ENCODE measurements at places on chromosomes 12 and 14.

DNA sequence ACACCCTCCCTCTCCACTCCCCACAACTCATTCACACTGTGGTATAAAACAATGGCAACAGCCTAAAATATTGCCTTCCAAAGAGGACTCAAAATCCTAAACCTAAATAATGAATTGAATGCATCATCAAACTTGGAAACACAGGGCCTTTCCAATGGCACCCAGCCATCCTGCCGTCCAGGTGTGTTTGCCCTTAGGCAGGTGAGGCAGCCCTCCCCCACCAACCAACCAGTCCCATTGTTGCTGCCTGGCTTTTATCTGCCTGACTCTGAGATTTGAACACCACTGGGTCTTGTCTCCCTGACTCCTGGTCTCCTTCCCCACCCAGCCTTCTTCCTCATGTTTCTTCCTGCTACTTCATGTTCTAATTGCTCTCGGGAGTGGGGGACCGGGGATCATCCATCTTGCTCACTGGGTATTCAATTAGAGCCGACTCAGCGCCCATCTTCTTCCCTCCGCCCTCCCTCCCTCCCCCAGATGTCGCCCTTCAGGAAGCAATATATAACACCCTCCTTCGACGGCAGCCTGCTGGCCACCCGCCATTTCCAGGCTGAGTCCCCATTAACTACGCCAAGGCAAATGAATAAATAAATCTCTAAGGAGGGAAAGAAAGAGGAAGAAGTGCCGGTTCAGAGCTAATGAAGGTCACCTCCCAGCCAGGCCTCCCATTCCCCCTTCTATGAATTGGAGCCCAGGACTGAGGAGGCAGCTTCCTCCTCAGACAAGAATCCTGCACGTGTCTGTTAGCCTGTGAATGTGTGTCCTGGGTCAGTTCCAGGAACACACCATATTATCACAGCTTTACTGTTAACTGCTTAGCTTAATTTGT lies 36.3 kb upstream of the NTF3 start:
- peak; percentile 87 for DNase-seq

- no peak for DNase-seq
Measured at GRCh38 chr14:53532853-53533252, 379.7 kb upstream of the DDHD1 start.

GRCh38 chr14:103512701-103513611 lies 9.7 kb downstream of the CKB start:
- peak; percentile 74 for DNase-seq

DNA sequence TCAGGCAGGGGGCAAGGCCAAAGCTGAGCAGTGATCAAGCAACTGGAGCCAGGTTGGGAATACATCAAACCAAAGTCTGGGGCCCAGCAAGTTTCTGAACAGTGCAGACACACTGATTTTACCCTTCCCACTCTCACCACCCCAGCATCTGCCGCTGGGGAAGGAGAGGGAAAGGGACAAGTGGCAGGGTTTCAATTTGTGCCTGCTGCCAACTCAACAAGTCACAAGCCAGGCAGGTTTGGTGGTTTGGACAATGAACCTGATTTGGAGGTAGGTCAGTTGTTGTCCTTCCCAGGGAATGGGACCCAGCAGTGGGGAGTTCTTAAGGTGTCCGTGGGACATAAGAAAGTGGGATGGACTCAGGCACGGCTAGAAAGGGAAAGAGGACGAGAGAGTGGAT lies 151.9 kb upstream of the NOS1 start:
- DNase-seq, result peak; percentile 26

GRCh38 chr12:40253936-40254335 lies 29.1 kb downstream of the LRRK2 start:
- no peak for DNase-seq

DNA sequence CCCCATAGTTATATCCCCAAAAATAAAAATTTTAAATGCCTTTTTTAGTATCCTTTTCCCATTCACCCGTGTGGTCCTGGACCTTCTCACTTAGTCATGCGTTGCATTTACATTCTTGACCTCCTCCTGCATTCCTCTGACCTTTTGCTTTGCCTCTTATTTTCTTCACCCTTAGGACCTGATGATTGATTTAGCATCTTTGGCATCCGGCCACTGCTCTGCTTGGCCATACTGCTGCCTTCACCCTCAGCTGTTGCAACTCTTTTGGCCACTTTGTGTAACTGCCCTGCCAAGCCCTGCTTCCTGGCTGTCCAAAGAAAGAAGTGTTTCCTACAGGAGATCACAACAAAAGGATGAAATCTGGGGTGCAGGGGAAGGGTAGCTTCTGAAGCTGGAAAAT lies 48.8 kb upstream of the SLC38A4 start:
- DNase-seq, result no peak

DNA sequence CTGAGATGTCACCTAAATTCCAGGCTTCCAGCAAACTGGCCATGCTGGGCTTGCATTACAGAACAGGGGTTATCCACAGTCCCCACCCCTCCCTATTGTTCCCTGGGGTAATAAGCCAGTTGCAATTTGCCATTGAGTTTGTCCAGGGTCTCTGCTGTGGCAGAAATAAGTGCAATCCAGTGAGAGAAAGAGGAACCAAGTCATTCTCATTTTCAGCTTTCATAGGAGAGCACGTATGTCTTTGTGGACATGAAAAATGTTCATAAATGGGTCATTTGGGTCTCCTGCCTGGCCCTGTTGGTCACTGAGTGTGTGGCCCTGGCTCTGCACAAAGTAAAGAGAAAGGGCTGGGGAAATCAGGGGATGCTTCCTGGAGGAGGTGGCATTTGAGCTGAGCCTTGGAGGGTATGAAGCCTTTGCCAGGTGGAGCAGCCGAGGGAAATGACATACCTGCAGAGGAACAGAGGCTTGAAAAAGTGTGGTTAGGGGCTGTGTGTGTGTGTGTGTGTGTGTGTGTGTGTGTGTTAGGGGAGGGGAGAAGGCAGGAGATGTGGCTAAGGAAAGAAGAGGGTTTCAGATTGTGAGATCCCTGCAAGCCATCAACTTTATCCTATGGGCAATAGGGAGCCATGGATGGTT lies 29.3 kb downstream of the CMKLR1 start:
- DNase-seq, result no peak

DNA sequence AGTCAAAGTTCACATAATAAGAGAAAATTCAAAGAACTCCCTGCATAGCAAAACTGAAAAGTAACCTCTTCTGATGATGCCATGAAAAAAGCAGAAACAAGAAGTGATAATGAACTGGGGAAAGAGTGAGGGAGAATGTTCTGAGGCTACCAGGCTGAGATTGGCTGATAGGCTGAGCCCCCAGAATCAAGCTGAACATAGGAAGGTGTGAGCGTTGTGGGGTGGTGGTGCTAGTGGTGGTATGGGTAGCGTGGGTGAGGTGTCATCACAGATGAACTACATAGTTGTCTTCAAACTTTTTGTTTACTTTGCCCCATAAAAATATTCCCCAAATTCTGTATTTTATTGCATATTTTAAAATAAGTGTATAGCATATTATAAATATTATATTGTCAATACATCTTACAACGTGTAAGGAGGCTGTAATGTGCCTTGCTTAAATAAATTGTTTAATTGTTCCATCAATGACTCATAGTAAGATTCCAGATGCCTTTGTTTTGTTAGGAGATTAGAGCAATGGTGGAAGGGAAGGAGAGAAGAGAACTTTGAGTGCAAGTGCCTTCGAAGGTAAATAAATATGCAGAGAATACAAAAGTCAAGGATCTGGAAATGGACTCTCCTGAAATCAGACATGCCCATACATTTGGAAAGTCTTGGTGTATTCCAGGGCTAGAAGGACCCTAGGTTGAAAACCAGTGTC lies 15.8 kb upstream of the CFAP54 start:
- DNase-seq, result no peak

DNA sequence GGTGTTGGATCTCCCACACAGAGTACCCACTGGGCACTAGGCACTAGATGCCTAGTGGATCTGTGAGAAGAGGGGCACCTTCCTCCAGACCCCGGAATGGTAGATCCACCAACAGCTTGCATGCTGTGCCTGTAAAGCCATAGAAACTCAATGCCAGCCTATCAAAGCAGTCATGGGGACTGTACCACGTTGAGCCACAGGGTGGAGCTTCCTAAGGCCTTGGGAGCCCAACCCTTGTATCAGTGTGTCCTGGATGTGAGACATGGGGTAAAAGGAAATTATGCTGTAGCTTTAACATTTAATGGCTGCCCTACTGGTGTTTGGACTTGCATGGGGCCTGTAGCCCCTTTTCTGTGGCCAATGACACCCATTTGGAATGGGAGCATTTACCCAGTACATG lies 1024.9 kb downstream of the TMEM121 start:
- no peak for DNase-seq

GRCh38 chr12:119825262-119825661 lies 51.9 kb downstream of the CIT start:
- no peak for DNase-seq

Measured in NCI-H345 (cell line).